ENCODE measurements at places on chromosomes 12 and 14.
A peak's percentile ranks its signal among the peaks of the same experiment; 100 is the strongest.

- peak; percentile 48 for DNase-seq
Measured at GRCh38 chr14:64507376-64508156, 3.0 kb downstream of the ZBTB1 start.

GRCh38 chr12:130468186-130468585, 130.5 kb downstream of the PIWIL1 start:
- DNase-seq: no peak

- no peak for DNase-seq
Measured at GRCh38 chr14:38992067-38992844, 110.8 kb downstream of the SEC23A start.

- DNase-seq: no peak
Measured at GRCh38 chr12:19183121-19183838, 53.7 kb downstream of the PLEKHA5 start.

GRCh38 chr12:48601013-48601756, 31.3 kb upstream of the LALBA start:
- DNase-seq: peak; percentile 20

DNA sequence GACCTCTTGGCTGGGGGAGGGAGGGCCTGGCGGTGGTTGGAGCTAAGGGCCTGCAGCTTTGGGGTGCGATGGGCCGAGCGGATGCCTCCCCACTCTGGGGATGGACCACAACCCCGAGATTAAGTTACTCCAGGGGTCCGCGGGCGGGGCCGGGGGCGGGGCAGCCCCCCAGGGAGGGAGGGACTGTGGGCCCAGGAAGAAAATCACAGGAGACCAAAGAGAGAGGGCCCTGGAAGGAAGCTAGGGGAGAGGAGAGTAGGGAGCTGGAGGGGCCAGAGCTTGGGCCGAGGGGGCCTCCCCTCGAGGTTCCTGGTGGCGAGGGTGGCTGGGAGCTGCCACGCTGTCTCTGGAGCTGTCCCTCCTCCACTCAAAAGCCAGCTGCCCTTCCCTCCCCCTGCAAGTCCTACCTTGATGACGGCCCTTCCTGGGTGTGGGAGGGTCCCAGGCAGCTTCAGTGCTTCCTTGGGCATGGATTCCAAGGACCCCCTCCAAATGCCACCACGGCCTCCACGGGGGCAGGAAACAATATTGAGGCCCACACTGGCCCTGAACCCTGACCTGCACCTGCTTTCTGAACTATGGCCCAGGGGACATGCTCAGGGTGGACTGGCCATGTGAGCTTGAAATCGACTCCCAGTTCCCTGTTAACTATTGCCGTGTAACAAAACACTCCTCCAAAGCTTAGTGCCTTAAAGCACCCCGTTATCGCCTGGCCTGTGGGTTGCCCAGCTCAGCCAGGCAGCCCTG, 610 bp upstream of the NUDT14 start:
- no peak for DNase-seq

GRCh38 chr14:60632777-60633176, 16.5 kb downstream of the SIX1 start:
- no peak for DNase-seq
